Cardiac atrium fibroblast (primary cell): ENCODE measurements at places on chromosomes 2 and 18. TPM values are rescaled to one million over a fixed set of nuclear protein-coding genes. Genes with fewer than 3 reads are reported as not detected.

The PLA2R1 gene
- 12.5 and 15.6 TPM in 2 replicates for total RNA-seq

The FBXO36 gene
- 1.8 TPM in 2 replicates for total RNA-seq

The RIOK3 gene
- 38.1 and 59.9 TPM in 2 replicates for total RNA-seq

The HOXD9 gene
- total RNA-seq = not detected in 2 replicates
